CD4-positive, alpha-beta T cell treated with Interleukin-10 for 1 hour (primary cell): ENCODE measurements at places on chromosomes 2 and 18.

- DNase-seq, result no peak
Measured at GRCh38 chr2:203819434-203820133, 48.0 kb upstream of the CTLA4 start.

- DNase-seq, result no peak
Measured at GRCh38 chr2:148613231-148614013, 31.1 kb upstream of the EPC2 start.

DNA sequence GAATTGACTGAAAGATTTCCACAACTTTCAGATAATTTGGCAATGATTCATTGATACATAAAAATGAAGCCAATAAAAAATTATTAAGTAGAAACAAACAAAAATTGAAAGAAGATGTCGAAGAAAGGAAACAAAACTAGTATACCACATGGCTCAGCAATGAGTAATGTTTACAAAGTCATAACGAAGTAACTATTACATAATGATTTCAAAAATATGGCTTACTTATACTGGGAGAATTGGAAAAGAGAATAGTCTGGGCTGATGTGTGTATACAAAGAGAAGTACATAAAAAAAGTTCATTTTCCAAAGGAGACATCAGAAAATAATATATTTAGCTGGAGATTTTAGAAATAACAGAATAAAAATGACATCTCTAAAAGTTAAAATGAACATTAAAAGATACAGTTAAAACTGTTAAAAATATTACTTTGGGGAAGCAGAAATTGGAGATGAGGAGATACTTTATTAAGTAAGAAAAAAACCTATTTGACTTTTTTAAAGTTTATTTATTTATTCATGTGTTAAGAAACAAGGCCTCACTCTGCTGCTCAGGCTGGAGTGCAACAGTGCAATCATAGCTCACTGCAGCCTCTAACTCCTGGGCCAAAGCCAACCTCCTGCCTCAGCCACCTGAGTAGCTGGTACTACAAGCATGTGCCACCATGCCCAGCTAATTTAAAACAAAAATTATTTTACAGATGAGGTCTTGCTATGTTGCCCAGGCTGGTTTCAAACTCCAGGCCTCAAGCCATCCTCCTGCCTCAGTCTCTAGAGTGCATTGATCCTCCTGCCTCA, 409.7 kb upstream of the PIK3C3 start:
- DNase-seq, result no peak

- DNase-seq, result peak; percentile 68
Measured at GRCh38 chr2:203705178-203705577, 1.3 kb upstream of the CD28 start.

GRCh38 chr2:218209078-218209477, 7.9 kb upstream of the ARPC2 start:
- no peak for DNase-seq

GRCh38 chr2:76721226-76721625, 801.0 kb downstream of the LRRTM4 start:
- no peak for DNase-seq

GRCh38 chr2:151067658-151068369, 193.8 kb downstream of the RBM43 start:
- DNase-seq, result no peak
